WTC11 (cell line): ENCODE measurements at places on chromosomes 16 and 17. TPM values are rescaled to one million over a fixed set of nuclear protein-coding genes. Genes with fewer than 3 reads are reported as not detected.
A peak's percentile ranks its signal among the peaks of the same experiment; 100 is the strongest.

DNA sequence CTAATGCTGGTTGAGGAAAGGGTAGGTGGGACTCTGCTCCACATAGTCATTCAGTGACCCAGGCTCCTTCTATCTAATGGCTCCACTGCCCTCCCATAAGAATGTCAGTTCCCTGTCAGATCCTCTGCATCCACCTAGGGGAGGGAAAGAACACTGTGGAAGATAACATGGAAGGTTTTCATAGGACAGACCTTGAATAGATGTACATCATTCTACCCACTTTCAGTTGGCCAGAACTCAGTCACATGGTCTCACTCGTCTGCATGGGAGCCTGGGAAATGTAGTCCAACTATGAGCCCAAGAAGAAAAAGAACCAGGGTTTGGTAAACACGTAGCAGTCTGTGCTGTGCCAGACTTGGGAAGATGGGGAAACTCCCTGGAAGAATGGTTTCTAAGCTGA, 27.1 kb upstream of the SCNN1B start:
- no peak for DNase-seq

GRCh38 chr16:13150181-13150885, 248.9 kb downstream of the SHISA9 start:
- DNase-seq: no peak

GRCh38 chr16:24174957-24175356, 81.2 kb upstream of the CACNG3 start:
- DNase-seq: no peak

DNA sequence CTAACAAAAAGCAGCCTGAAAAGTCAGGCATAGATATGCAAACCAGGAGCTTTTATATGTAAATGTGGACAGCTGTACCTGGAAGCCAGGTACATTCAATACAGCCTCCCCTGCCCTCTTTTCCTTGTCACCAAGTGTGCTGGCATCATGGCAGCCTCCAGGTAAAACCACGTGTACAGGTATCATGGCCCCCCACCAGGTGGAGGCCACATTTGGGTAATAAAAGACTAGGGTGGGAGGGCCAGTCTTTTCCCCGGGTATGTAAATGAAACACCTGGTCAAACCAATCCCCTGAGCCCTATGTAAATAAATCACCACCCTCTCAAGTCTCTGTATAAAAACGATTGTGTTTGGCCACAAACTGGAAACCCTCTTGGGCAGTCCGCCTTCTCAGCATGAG, 226.4 kb upstream of the GOT2 start:
- DNase-seq: peak; percentile 46

GRCh38 chr17:29125651-29126050, 54.5 kb downstream of the MYO18A start:
- no peak for DNase-seq

DNA sequence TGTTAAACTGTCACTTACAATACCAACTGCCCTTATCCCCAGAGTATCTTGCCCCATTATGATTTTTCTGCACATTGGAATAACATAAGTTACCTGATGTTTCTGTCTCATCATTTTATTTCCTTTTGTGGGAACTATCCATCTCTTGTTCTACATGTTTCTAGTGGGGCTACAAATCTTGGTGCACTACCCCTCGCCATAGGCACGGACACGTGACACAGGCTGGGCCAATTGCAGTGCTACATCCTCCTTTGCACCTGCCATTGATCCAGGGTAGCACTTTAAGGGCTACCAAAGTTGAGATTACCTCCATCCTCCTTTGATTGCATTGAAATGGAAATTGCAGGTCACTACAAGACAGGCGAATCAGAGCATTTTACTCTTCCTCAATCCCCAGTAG, 14.2 kb upstream of the SYT17 start:
- no peak for DNase-seq

GRCh38 chr17:54968988-54969332, 395 bp downstream of the STXBP4 start:
- no peak for DNase-seq

DNA sequence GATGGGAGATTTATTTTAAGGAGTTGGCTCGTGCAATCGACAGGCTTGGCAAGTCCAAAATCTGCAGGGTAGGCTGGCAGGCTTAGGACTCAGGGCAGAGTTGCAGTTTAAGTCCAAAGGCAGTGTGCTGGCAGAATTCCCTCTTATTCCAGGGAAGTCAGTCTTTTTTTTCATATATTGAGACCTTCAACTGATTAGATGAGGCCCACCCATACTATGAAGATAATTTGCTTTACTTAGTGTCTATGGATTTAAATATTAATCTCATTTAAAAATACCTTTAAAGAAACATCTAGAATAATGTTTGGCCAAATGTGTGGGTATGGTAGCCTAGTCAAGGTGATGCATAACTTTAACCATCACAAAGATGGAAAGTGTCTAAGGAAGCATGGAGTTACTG, 99.8 kb downstream of the CNTNAP4 start:
- no peak for DNase-seq

GRCh38 chr17:9079461-9080103, 58.3 kb downstream of the NTN1 start:
- no peak for DNase-seq

- DNase-seq: no peak
These were observed 47.8 kb downstream of the MEOX1 start for GRCh38 chr17:43613917-43614316.

GRCh38 chr16:76897816-76898215, 293.2 kb upstream of the MON1B start:
- DNase-seq: no peak

GRCh38 chr17:12637015-12637414, 28.7 kb upstream of the MYOCD start:
- no peak for DNase-seq

GRCh38 chr16:12087901-12088421, 111.4 kb downstream of the SNX29 start:
- DNase-seq: no peak

GRCh38 chr17:75047398-75048098, 523 bp downstream of the KCTD2 start:
- peak; percentile 44 for DNase-seq

GRCh38 chr16:55046513-55046912, 115.8 kb downstream of the IRX5 start:
- DNase-seq: no peak

GRCh38 chr17:29051194-29051593, 8.3 kb downstream of the PIPOX start:
- DNase-seq: no peak

DNA sequence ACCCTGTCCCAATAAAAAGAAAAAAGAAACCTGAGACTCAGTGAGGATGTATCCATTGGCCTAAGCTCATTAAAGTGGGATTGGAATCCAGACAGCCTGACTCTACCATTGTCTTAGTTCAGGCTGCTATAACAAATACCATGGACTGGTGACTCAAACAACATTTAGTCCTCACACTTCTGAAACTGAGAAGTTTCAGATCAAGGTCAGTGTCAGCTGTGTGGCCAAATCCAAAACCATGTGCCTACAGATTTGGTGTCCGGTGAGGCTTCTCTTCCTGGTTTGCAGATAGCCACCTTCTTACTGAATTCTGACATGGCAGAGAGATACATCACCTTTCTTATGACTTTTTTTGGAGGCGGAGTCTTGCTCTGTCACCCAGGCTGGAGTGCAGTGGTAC, 53.3 kb upstream of the KDM8 start:
- DNase-seq: no peak

DNA sequence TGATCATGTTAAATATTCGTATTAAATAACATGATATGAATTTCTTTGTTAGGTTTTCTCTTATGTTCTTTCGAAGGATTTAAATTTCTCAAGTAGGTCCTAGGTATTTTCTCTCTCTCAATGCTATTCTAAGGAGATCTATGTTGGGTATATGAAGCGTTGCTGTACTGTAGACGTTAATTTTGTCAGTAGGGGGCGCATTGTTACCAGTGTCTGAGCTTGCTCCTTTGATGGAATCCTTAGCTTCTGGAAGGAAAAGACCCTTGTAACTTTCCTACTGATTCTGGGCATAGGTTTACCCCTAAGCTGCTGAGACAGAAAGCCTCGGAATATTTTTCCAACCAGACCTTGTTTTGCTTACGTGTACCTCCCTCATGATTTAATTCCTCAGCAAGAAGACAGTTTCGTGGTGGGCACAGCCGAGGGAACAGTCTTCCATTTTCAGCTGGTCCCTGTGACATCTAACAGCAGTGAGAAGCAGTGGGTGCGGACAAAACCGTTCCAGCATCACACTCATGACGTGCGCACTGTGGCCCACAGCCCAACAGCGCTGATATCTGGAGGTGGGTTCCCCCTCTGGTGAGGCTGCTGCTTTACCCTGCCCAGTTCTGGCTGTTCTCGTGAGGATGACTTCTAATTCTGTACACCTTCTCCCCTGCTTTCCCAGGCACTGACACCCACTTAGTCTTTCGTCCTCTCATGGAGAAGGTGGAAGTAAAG, 17.9 kb downstream of the UTP4 start:
- DNase-seq: peak; percentile 56

DNA sequence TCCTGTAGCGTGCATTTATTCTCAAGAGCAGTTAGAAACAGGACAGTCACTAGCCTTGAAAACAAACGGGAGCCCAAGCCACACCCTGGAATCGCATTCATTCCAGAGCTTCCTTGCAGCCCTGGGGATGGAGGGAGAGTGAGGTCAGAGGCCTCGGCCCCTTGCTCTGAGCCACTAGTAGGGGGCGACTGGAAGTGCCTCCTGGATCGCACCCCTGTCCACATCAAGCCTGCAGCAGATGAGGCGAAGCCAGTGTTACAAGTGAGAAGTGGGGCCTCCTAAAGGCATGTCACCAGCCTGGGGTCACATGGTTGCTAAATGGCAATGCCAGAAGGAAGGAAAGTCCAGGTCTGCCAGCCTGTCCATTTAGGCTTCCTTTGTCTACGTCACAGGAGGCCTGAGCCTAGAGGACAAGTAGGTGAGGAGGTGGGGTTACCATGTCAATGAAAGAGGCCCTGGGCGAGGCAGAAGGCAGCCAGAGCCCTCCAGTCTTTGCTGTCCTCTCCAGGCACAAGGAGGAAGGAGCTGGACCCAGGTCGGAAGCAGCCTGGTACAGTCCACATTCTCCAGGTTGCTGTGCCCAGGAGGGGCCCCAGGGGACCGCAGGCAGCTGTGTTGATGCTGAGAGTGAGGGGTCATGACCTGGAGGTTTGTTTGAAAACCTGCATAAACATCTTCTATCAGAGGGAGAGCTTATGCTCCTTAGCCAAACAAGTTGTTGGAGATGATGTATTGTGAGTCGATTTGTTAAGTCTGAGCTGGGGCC, 3.0 kb upstream of the RCVRN start:
- DNase-seq: no peak

GRCh38 chr17:2054262-2054511, 716 bp upstream of the HIC1 start:
- no peak for DNase-seq

GRCh38 chr17:14693382-14693781, 392.5 kb downstream of the HS3ST3B1 start:
- DNase-seq: no peak

GRCh38 chr17:33072421-33073161, 80.9 kb downstream of the SPACA3 start:
- DNase-seq: no peak

DNA sequence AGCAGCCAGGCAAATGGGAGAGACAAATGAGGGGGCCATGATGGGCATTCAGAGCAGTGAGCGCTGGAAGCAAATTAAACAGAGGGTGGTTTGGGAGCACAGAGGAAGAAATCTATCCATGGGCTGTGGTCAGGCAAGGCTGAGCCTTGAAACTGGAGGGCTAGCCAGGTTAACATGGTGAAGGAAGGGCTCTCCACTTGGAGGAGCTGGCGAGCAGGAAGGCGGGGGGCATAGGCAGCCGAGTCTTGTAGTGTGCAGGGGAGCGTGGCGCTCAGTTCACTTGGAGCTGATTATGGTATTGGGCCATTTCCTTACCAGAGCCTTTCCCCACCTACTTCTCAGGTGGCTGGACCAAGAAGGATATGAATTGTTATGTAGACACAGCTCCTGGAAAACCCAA, 189.7 kb downstream of the SNX29 start:
- peak; percentile 35 for DNase-seq

DNA sequence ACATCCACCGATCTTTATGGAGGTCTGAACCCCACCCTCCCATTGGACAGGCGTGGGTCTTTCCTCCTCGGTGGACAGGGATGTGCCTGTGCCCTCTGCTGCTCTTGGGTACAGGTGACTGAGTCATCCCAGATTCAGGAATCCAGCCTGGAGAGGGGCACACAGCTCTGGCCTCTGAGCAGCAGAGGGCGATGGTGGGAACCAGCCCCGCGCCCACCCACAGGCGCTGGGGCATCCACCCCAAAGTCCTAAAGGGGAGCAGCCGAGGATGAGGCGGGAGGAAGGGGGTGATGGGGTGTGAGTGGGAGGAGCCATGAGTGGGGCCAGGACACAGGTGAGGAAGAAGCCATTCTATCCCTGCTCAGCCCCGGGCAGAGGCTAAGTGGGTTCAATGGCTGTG, 35.0 kb downstream of the ENGASE start:
- peak; percentile 60 for DNase-seq

DNA sequence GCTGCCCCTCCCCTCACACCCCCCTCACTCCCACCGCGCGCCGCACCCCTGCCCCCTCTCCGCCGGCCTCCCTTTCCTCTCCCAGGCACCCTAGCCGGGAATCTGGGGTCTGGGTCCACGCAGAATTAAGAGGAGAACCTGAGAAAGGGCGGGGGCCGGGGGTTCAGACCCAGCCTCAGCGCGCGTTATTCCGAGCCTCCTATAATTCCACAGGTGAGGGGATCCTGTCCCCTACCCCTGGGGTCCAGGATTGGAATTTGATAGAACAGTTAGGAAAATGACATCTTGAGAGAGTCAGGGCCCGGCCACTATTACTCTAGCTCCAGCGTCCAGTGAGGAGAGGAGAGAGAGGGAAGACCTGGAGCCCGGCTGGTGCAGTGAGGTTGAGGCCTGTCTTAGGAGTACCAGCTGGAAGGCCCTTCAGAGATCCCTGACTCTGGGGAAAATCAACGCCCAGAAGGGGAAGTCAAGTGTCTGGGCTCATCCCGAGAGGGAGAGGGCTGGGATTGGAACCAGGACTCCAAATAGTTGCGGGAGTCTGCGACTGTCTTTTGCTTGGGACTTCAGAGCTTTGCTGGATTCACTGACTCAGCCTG, 17.3 kb downstream of the GRB7 start:
- peak; percentile 24 for DNase-seq

- no peak for DNase-seq
These were observed 8.0 kb upstream of the PIK3R6 start for GRCh38 chr17:8875436-8875835.

Gene TMC8
- 2.9 to 3.7 TPM (median 3.1 TPM) in 3 replicates for total RNA-seq

Gene CETP
- not detected in 3 replicates for total RNA-seq

Gene IGFALS
- not detected in 3 replicates for total RNA-seq

Gene CD300H
- total RNA-seq: not detected in 3 replicates

Gene TPSG1
- not detected in 3 replicates for total RNA-seq

Gene MARCHF10
- total RNA-seq: 0.48 to 1.0 TPM (median 0.73 TPM) in 3 replicates

Gene ZNF205
- total RNA-seq: 17.7 to 22.7 TPM (median 21.3 TPM) in 3 replicates

Gene GRB7
- 42.4 to 48.5 TPM (median 44.0 TPM) in 3 replicates for total RNA-seq

Gene TAC4
- total RNA-seq: not detected in 3 replicates

Gene ZNF267
- total RNA-seq: 18.6 to 25.3 TPM (median 21.8 TPM) in 3 replicates

Gene ARL17A
- total RNA-seq: 19.8 to 26.8 TPM (median 21.6 TPM) in 3 replicates

Gene PPP1R1B
- 15.0 to 20.5 TPM (median 15.2 TPM) in 3 replicates for total RNA-seq
